ENCODE measurements at places on chromosomes 3 and 15.

DNA sequence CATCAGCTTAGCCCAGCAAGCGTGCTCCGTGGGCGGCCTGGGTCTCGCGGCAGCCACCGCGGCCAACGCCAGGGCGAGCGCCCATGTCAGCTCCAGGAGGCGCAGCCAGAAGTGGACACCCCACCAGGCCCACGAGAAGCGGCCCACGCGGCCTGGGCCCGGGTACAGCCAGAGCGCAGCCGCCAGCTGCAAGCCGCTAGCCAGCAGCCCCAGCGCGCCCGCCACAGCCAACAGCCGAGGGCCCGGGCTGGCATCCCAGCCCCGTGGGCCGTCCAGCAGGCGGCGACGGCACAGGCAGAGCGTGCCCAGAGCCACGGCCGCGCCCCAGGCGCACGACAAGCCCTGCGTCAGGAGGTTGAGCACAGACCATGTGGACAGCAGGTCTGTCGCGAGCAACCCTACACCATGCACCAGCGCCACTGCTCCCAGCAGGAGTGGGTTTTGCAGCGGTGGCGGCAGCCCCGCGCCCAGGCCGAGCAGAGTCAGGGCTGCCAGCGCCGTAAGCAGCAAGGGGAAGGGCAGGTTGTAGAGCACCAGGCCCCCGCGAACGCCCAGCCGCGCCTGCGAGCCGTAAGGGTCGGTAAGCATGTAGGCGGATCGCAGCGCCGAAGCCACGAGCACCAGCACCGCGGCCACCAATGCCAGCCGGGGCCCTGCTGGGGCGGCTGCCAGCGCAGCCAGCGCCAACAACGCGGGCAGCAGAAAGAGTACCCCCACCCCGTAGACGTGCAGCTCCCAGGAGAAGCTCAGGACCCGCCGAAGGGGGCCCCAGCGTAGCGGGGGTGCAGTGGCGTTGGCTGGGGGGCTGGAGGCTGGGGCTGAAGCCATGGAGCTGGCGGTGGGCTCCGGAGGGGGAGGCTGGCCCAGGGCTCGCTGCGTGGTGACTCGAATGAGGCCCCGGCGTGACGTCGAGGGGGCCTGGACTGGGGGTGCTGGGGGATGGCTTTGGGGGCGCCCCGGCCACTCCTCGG lies 4.9 kb downstream of the PRRT3 start:
- DNase-seq = no peak

DNA sequence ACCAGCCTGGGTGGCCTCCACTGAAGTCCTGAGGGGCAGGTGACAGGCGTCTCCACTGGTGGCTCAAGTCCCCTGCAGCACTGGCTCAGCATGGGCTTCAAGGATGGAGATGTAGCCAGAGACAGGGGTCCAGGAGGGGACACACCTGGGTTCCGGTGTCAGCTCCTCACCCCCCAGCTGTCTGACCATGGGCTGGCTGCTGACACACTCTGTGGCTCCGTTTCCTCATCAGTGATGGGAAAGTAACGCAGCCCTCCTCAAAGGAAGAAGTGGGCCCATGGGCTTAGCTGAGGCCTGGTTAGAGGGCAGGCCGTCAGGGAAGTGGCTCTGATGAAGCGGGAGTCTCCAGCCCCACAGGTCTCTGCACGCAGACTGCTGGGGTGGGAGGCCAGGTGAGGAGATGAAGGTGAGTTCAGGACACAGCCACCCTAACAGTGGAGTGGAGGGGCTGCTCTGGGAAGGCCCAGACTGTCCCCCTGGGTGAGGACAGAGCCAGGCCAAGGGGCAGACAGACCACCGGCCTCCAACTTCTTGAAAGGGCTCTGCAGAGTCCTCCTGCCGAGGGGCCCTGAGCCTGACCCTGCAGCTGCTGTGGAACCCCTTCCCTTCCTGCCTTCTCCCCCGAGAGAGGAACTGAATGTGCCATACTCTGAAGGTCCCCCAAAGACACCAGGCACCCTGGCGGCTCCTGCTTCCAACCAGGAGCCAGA lies 24.0 kb downstream of the PSTPIP1 start:
- no peak for DNase-seq

- DNase-seq = no peak
Observed at GRCh38 chr3:185931777-185932612, 5.8 kb downstream of the TRA2B start.

- no peak for DNase-seq
Observed at GRCh38 chr3:118948146-118948545, 86.5 kb downstream of the IGSF11 start.

DNA sequence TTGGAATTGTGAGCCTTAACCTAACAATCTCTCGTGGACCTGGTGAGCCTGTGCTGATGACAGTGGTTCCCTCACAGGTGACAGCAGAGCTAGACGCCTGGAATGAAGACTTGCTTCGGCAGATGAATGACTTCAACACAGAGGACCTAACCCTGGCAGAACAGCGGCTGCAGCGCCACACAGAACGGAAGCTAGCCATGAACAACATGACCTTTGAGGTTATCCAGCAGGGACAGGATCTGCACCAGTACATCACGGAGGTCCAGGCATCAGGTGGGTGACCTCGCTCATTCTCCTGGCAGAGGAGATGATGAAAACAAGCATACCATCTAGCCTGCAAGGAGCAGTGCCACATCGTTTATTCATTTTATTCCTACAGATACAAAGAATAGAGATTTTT lies 316.9 kb upstream of the UMPS start:
- DNase-seq = no peak

- DNase-seq = no peak
Observed at GRCh38 chr3:22372292-22373062, 621.5 kb upstream of the ZNF385D start.
